ENCODE measurements at places on chromosomes 1 and 21.

DNA sequence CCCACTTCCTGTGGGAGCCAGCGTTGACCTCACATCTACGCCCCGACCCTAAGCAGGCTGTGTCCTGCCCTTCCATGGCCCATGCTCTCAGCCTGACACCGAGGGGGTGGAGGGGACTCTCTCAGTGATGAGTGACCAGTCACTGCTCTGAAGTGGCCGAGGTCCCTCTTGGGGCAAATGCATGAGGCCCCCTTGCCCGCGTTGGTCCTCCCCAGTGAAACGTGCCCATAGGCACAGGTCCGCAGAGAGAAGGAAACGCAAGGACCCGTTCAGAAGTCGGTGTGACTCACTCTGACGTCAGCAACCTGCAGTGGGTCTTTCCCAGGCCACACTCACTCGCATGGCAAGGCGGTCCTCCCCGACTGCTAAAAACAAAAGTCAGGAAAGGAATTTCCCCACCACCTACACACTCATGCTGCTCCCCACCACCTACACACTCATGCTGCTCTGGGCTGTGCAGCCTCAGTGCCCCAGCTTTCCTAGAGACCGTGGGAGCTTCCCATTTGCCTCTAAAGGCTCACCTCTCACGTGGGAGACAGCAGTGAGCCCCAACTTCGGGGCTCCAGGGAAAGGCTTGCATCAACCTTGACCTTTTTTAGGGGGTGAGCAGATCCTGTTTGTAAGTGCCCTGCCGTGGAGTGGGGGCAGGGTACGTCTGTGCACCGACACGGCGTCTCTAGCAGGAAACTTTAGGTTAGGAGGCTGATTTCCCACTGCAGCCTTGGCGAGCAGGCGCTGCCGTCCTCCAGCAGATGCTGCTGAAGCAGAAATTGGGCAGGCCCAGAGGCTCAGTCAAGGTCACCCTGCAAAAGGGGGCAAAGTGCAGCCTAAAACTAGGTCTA, 11.4 kb downstream of the UBASH3A start:
- no peak for DNase-seq

GRCh38 chr1:156895927-156896326, 2.4 kb downstream of the PEAR1 start:
- DNase-seq = no peak

DNA sequence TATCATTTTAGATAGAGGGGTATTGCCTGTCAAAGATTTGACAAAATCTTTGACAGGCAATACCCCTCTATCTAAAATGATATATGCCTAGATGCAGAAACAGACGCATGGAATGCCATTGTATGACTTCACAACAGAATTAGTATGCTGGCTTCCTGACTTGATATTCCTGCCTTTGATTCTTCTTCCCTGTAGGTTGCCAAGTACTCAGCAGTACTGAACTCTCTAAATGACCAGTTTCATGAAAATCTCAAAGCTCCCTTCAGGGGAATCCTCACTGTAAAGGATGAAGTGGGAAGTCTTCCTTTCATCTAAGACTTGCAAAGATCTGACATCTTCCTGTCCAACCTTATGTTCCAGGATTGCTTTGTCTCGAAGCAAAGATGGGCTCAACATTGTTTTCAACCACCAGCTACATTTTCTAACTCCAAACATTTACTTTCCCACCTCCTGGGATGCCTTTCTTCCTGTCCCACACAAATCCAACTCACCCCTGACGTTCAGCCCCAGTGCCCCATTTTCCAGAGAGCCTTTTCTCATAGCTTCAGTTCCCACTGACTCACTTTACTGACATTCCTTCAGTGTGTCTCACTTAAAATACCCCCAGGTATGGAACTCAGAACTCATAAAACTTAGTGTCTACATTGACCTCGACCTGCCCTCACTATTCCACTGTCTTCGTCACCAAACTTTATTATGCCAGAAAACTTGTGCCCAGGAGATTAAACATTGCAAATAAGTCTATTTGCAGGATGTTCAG, 67.3 kb upstream of the KCNJ6 start:
- DNase-seq = no peak

DNA sequence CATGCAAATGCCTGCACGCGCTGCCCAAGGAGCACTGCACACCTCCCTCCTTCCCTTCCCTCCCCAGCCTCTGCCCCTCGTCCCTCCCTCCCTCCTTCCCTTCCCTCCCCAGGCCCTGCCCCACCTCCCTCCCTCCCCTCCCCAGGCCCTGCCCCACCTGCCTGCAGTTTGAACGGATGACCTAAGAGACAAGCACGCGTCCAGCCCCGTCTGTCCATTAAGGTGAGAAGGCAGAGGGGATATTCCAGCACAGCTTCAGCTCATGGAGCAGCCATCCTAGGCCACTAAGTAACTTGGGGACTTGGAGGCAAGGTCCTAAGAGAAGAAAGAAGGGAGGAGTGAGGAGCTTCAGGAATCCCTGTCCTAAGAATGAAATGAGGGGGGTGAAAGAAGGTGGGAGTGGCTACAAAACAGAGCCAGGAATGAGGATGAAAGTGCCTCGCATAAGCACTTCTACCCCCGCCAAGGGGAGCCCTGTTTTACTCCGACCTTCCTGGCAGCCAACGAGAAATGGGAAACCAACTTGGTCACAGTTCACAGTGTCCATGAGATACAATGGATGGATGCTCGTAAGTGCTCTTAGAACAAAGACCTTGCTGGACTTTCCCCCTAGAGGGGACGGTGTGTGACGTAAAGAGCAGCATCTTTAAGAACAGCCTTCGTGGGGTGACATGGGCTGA, 21.3 kb upstream of the EFHD2 start:
- no peak for DNase-seq

DNA sequence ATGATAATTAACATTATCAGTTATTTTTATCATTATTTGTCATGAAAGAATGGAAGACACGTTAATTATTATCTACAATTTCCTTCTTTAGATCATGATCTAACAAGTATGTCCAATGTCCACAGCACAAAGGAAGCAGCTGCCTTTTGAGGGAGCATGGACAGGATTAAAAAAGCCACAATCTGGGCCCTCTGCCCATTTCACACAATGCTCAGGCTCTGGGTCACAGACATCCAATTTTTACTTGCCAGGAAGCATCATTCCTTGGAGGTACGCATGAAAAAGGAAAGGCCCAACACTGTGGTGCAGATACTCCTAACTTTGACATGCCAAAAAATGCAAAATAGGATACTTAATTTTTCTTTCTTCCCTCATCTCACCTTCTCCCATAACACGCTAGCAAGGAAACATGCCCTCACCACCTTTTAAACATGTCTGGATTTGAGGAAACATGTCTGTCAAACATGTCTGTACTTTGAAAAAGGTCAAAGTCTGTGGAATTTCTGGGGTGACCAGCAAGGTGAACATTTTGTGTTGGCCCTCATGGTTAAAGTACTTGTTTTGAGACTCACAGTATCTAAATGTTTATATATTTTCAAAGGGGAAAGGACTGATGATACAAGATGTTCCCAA, 40.0 kb downstream of the GADD45A start:
- DNase-seq = no peak

DNA sequence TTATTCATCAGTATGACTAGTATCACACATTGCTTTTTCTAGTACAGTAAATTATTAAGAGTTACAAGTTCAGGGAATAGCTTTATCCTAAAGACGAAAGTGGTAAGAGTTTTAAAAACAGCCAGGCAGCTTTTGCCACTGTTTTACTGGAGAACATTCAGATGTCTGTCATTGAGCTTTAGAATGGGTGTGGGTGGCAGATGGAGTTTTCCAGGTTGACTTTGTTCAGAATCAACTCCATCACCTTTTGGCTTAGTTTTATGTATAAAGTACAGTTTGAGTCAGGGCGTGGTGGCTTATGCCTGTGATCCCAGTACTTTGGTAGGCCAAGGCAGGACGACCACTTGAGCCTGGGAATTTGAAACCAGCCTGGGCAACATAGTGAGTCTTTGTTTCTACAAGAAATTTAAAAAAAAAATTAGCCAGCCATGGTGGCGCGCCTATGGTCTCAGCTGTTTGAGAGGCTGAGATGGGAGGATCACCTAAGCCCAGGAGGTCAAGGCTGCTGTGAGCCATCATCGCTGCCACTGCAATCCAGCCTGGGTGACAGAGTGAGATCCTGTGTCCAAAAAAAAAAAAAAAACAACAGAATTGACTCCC, 29.9 kb upstream of the PLEKHM2 start:
- no peak for DNase-seq

DNA sequence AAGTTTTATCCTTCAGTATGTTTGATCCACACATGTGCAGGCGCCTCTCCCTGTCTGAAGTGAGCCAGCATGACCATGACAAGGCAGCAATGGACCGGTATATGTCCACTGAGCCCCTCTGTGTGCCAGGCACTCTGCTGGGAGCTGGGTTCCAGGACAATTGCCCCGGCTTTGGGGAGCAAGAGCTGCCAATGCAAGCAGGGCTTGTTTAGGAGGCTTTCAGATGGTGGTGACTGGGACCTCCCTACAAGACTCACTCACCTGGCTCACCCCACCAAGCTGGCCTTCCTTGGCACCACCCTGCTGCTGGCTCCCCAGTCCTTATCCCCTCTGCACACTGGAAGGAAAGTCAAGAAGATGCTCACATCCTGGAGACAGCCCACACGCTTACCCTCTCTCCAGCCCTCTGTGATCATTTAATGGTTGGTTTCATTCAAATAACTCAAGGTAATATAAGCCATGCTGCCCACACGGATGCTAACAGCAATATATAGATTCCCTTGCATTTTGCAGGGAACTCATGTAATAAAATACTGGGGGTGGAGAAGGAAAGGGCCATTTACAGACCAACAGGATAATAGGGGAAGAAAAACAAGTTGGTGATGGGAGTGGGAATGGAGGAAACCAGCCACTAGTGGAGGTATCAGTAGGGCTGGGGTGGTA, 23.6 kb downstream of the KCND3 start:
- DNase-seq = no peak

- DNase-seq = no peak
These were observed 59.4 kb upstream of the IFI44L start for GRCh38 chr1:78560811-78561210.

DNA sequence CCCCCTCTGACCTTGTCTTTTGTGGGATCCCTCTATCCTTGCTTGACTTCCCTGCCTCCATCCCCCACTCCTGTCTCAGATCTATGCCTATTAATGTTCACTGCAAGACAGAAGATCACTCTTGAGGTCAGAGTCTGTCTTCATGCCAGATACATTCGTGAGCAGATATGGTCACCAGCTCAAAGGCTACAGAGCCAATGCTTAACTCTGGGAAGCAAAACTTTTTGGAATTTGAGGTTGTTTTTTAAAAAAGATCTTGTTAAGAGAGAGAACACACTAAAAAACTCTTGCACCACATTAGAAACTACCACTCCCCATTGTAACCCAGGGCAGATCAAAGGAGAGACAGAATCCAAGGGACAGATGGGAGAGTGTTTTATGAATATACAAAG, 17.1 kb upstream of the A3GALT2 start:
- DNase-seq = no peak

DNA sequence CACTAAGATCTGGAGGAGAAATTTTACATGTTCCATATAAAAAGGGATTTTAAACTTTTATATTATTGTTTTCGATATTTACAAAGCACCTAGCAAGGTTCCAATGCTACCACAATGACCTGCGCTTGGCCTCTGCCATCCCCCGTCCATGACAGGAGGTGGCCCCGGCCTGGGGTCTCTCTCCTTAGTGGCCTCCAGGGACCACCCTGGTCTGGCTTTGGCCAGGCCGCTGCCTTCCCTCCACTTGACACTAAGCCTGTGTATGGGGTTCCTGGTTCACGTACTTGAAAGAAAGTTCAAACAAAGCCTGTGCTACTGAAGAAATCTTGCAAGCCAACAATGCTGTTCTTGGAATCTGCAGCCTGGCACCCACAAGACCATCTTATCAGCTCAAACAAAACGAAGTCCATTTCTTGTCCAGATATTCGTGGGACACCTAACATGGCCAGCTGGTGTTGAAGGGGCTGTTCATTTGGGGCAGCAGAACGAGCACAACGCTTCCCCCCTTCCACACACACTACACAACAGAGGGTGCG, 12.8 kb downstream of the PRDM15 start:
- no peak for DNase-seq

DNA sequence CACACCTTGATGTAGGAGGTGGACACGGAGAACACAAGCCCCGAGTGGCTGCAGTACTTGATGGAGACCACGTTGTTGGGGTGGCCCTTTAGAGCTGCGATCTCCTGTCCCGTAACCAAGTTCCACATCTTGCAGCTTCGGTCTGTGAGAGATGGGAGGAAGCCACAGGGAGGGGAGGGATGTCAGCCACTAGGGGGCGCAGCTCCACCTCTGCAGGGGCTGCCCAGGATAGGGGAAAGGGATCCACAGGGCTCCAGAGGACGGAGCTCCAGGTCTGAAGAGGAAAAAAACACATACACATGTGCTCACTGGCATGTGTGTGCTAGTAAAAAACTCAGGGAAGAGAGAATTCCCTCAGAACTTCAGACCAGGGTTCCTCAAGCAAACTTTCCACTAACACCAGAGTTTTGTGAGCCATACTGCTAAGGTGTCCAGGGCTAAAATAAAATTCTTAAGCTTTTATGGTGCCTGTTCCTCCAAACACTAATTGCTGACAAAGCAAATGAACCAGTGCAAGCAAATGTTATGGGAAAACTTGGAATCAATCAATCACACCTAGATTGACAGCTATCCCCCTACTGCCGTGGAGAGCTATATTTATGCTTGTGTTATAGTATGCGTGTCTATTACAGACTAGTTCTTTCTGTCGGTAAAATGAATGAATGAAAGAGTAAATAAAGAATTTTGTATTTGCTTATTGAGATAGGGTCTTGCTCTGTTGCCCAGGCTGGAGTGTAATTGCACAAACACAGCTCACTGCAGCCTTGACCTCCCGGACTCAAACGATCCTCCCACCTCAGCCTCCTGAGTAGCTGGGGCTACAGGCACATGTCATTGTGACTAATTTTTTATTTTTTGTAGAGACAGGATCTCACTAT, 43.7 kb downstream of the KIF21B start:
- DNase-seq = peak; percentile 20

DNA sequence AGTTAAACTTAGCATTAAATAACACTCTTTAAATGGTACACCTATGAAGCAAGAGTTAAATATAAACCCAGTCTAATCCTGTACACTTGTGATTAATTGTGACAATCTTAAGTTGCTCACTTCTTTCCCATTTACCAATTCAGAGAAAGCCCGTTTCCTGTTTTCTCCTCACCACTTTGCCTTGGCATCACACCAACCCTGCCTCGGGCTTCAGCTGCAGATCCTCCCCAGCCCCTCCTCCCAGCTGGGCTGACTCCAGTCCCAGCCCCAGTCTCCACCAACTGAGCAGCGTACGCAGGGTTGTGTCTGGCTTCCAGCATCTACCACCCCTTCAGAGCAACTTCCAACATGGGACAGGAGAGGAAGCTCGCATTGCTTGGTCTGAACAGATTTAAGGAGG, 4.1 kb downstream of the PYCR2 start:
- DNase-seq = no peak

Measured in iPS DF 19.7 (cell line).